ENCODE measurements at places on chromosomes 16 and 17.

- DNase-seq: no peak
Measured at GRCh38 chr17:65584604-65585521, 23.4 kb upstream of the AXIN2 start.

DNA sequence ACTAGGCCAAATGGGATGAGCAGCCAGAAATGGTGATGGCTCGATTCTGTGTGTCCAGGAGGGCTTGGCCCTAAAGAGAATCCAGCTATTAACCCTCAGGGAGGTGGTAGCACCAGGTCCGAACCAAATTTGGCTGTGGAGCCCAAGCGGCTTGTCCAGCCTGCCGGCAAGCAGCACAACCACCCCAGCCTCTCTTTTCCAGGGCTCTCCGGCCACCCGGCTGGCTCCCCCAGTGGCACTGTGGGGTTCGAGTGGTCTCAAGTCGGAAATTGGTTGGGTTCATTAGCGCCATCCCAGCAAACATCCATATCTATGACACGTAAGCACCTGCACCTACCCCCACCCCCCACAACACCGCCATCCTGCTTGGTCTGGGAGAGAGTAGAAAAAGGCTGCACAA is 35.4 kb downstream of the PLCD3 start:
- DNase-seq: no peak

GRCh38 chr16:73714976-73715375 is 581.6 kb upstream of the PSMD7 start:
- no peak for DNase-seq

DNA sequence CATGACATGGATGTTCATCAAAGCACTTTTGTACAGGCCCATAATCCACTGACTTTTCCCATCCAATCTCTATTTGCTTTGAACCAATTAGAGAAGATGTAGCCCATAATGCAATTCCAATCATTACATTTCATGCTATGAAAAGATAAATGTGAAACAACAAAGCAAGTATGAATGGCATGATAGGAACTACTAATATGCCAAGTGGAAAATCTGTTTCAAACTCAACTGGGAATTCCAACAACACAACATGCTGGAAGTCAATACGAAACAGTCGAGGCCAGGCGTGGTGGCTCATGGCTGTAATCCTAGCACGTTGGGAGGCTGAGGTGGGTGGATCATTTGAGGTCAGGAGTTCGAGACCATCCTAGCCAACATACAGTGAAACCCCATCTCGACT is 39.6 kb upstream of the TMEM97 start:
- DNase-seq: no peak

DNA sequence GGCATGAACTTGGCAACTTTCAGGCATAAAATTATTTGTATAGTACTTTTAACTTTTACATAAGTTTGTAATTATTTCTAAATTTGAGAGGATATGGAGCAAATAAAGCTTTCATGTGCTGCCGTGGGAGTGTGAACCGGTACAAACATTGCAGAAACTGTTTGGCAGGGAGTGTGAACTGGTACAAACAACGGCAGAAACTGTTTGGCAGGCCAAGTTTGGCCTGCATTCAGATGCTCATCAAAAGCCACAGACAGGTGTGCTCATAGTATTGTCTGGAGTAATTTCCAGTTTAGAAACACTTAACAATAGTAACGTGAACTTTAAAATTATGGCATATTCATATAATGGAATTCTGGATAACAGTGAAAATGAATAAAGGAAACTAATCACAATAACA is 73.8 kb upstream of the ATP2A3 start:
- DNase-seq: no peak

DNA sequence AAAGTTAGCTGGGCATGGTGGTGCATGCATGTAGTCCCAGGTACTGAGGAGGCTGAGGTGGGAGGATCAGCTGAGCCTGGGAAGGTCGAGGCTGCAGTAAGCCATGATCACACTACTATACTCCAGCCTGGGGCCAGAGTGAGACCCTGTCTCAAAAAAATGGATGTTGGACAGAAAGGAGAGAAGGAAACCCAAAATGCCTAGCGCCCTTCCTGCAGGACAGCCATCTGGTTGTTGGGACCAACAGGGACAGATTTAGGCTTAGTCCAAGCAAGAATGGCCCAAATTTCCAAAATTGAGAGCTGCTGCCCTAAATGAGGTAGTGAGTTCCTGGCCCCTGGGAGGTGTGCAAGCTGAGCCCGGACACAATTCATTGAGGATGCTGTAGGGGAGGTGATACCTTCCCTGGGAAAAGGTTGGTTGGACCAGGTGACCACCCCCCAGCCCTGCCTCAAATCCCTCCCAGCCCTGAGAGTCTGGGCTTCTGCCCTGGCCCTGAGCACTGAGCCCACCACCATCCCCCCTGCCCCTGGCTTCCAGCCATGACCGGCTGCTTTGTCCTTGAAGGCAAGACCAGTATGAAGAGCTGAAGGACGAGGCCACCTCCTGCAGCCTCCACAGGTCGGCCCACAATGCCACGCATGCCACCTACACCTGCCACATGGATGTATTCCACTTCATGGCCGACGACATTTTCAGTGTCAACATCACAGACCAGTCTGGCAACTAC is 35.1 kb downstream of the IL21R start:
- DNase-seq: no peak

- DNase-seq: no peak
Measured at GRCh38 chr16:11629071-11630030, 38.9 kb upstream of the SNN start.

GRCh38 chr16:89613231-89613953 is at the start of gene DPEP1:
TSS of gene DPEP1 (plus strand) at chr16:89613642. CDS start at chr16:89630411, 16,769 bp downstream.
- DNase-seq: no peak

DNA sequence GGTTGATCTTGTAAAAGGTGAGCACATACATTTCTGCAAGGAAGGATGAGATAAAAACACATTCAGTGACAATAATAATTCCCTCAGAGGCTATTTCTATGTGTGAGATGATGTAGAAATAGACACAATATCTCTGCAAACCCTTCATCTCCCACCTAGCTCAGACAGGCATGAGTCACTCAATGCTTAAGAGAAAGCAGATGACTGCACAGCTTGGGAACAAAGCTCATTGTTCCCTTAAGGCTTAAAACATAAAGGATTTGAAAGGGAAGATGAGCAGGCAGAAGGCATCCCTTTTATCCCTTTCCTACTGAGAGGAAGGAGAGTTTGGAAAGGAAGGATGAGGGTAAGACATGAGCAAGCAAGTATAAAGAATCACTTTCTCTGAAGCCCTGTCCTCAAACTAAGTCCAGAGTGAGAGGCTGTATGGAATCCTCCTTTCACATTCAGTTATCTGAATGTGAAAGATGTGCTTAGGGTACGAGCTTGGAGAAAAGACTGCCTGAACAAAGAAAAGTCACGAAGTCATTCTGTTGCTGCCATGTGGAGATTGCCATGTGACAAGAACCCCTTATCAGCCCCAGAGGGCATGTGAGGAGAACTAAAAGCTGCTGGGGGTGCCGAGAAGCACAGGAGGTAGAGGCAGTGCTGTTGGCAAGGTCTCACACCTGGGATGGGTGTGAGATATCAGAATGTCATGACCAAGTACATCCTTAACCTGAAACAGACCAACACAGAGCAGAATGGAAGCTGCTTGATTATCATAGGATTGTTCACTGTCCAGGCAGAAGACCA is 58.2 kb downstream of the CNTNAP4 start:
- no peak for DNase-seq

DNA sequence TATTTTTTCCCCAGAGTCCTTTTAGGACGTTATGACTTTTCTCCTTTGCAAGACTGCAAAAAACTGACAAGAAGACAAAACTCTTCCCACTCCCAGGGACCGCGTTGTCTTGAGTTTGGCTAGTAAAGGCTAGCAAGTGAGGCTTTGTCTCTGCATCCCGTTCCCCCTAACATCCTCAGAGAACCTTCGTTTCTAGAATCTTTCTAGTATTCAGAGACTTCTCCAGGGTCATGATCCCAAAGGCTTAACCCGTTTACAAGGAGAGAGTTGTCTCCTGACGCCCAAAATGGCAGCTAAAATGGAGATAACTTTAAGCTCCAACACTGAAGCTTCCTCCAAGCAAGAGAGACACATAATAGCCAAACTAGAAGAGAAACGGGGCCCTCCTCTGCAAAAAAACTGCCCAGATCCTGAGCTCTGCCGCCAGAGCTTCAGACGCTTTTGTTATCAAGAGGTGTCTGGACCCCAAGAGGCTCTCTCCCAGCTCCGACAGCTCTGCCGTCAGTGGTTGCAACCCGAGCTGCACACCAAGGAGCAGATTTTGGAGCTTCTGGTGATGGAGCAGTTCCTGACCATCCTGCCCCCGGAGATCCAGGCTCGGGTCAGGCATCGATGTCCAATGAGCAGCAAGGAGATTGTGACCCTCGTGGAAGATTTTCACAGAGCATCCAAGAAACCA is 843 bp downstream of the ZNF174 start:
- no peak for DNase-seq

DNA sequence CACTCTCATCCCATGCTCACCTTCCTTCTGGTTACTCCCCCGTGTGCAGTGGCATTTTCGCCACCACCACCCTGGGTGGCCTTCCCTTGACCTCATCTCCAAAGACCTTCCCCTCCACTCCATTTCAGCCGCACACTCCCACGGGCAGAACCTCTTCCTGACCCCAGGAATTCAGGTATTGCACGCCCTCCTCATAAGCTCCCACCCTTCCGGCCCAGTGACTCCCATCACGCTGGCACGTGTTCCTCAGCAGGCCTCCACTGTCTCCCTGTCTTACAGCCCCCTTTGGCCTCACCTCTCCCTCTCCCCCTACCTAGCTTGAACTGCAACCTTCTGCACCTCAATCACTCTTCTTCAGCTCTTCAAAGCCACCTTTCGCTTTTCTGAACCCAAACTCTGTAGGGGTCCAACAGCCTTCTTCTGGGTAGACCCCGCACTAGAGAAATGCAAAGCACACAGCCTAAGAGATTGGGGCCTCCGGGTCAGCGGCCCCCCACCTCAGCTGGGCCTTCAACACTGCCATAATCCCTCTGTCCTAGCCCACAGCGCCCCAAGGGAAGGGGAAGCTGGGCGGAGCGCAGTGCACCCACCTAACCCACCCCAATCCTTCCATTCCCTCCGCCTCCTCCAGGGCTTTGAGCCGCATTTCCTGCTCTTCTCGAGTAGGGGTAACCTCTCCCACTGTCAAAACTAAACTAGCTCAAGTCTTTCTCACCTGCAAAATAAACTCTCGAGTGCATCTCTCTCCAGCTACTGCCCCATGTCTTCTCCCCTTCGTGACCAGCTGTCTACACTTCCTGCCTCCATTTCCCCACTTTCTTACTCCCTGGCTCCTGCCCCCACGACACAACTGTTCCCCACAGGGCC is 1.7 kb upstream of the TMEM97 start:
- DNase-seq: no peak

Data from kidney epithelial cell (primary cell).